ENCODE measurements at places on chromosomes 3 and 15. TPM values are rescaled to one million over a fixed set of nuclear protein-coding genes. Genes with fewer than 3 reads are reported as not detected.

IL12A gene
- 0.55 TPM for total RNA-seq

DNA sequence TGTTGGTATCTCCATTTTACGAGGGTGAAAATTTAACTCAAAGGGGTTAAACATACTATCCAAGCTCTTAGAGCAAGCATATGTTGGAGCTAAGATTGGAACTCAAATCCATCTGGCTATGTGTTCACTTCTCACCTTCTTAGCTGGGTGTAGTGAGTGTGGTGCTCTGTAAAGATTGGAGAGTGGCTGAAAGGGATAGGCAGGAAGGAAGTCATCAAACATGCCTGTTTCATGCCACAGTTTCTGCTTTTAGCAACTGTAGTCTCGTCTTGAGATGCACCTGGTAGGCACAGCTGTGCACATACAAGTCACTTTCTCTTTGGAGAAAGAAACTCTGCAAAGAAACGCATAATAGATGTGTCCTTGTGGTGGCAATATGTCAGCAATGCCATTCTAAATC, 189.1 kb upstream of the MDFIC2 start:
- no peak for DNase-seq

DNA sequence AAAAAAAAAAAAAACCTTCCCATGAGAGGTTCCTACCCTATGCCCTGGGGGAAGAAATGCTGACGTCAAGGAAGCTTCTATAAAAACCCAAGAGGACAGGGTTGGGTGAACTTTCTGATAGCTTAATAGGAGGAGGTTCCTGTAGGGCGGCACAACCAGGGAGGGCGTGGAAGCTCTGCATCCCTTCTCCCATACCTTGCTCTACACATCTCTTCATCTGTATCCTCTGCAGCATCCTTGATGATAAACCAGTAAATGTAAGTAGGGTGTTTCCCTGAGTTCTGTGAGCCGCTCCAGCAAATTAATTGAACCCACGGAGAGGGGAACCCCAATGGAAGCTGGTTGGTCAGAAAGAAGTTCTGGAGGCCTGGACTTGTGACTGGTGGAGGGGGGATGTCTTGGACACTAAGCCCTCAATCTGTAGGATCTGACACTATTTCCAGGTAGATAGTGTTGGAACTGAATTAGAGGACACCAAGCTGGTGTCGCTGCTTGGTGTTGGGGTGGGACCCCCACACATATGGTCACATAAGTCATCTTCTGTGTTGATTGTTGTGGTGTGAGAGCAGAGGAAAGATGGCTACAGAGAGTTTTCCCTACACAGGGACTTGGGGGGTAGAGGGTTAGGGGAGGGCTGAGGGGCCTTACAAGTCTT, 91.5 kb downstream of the ST6GAL1 start:
- no peak for DNase-seq

BSN gene
- 0.05 TPM for total RNA-seq

All from activated CD4-positive, alpha-beta memory T cell treated with anti-CD3 and anti-CD28 coated beads, Interleukin-2, amount 10 ng/mL, durations not matched to agents 7 days and 5 days (primary cell).